ENCODE measurements at places on chromosomes 12 and 14.

DNA sequence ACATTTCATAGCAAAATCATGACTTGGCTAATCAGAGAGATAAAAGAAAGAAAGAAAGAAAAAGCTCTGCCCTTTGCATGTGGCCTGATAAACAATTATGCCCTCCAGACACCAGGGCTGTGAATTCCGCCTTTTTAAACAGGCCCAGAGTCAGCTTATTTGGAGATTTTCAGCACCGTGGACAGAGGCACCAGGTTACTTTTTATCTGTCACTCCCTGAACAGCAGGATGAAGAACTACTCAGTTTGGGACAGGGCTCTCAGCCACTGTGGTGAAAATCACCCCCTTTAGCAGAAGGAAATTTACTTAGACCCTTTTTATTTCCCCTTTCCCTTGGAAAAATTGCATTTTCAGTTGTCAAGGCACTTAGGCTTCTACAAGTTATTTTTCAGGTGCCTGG lies 359.9 kb downstream of the NRXN3 start:
- peak; percentile 31 for DNase-seq

GRCh38 chr12:57845478-57846284 lies 848 bp downstream of the CTDSP2 start:
- DNase-seq = peak; percentile 56

DNA sequence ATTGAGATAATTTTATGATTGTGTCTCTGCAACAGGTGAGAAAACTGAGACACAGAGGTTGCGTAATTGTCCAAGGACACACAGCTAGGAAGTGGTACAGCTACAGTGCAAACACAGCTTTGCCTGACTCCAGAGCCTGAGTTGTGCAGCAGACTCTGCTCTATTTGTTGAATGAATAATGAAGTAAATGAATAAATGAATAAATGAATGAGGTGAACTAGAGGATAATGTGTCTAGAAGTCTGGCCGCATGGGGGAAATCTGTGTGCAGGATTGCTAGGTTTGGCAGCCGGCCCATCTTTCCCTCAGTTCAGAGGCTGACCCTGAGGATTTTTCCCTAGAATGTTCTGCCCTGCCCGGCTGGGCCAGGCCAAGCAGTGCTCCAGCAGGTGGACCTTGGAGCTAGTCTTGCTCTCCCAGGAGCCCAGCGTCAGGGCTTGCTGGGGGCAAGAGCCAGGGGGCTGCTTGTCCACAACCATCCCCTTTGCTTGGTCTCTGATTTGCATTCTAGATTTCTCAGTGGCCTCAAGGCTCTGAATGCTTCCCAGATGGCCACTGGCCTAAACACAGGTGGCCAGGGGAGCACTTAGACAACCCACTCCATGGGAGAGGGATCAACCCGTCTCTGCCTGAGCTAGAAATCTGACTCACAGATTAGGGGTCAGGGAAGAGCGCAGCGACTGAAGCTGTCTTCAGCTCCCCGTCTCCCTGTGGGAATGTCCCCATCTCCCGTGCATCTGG lies 225.2 kb downstream of the C12orf75 start:
- DNase-seq = no peak

DNA sequence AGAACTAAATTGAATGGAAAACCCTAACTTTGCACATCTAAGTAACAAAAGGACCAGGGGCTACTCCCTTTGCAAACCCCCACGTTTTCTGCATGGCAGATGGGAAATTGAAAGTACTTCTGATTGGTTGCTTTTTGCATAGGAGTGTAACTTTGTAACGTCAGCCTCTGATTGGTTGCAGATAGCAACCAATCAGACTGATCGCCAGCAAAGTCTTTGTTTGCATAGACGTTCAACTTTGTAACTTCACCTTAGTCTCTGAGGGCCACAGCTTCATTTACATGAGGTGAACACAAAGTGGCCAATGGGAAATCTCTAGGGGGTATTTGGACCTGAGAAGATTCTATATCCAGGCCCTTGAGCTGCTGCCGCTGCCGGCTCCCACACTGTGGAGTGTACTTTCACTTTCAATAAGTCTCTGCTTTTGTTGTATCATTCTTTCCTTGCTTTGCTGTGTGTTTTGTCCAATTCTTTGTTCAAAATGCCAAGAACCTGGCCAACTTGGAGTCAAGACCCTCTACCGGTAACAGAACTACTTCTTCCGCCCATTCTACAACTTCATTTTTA lies 102.5 kb upstream of the PRICKLE1 start:
- DNase-seq = no peak

GRCh38 chr14:58736606-58737005 lies 98.8 kb downstream of the DACT1 start:
- DNase-seq = no peak

GRCh38 chr12:75959060-75959459 lies 72.5 kb downstream of the PHLDA1 start:
- no peak for DNase-seq

GRCh38 chr12:98744680-98745079 lies 99.6 kb downstream of the APAF1 start:
- DNase-seq = no peak

- DNase-seq = peak; percentile 61
These were observed 201.2 kb downstream of the TTC8 start for GRCh38 chr14:89025561-89026236.

DNA sequence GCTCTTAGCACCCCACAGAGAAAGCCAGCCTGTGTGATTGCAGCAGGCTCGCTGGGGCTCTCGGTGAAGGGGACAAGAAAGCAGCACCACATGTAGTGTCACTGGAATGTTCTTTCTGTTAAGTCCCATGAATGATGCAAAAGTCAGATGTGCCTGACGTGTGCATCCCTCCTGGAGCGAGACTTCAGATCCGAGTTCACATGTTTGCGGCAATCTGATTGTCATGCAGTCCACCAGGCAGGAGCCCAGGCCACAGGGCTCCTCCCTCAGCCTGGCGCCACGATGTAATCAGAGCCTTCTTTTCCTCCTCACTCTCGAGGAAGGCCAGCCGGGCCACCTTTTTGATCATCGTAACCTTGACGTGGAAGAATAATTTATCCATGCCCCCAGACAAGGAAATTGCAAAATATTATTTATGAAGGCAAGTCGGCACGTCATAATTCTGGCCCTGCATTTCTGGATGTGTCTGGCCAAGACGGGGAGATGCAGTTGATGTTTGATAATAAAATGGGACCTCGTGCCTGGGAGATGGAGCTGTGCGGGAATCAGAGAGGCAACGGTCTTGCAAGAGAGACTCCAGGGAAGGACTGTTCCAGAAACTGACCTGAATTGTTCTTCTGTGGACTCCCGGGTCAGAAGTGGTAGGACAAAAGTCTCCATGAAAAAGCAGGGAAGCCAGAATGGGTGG lies 214.6 kb downstream of the PHETA1 start:
- DNase-seq = no peak

DNA sequence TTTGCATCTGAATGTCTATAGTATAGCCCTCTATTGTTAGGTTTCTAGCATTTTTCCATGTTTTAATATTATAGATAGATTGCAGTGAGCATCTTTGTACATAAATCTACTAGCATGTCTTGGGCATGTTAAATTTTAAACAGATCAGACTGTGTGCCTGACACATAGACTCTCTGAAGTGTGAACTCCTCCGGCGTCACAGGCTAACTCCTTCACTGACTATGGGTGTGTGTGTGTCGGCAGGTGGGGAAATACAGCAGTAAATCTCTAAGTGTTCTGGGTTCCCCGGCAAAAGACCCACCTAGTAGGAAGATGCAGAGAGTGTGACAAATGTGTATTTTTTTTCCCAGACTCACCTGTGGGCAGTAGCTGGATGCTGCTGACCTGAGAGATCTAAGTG lies 2.3 kb downstream of the VWF start:
- no peak for DNase-seq

DNA sequence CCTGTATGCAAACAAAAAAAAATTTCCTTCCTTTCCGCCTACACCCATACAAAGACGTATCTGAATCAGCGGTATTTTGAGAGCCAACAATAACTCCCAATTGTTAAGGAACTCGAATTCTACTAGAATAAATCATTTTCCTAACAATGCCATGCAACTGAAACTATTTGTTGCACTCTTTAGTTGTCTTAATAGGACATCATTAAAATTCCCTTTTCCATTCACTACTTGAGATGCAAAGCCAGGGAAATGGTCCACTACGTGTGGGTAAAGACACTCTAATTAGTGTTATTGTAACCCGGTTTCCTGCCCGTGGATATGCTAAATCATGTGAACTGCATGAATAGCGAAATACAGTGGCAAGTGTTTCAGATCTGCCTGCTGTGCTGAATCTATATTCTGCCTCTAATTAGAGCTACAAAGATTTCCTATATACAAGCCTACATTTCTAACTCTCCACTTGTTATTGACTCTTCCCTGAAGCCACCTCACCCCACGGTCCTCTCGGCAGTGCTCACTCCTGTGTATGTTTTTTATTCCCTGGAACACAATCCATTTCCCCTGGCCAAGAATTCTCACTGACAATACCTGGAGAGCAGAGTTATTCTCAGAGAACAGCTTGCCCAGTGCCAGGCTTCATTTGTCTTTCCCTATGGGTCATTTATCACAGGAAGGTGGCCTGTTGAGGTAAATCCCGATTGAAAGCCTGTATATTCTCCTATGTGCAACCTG lies 168.3 kb downstream of the PAWR start:
- DNase-seq = no peak

GRCh38 chr12:67589078-67589477 lies 59.5 kb upstream of the DYRK2 start:
- DNase-seq = no peak

- no peak for DNase-seq
These were observed 53.8 kb downstream of the PLEKHG3 start for GRCh38 chr14:64758025-64758521.

DNA sequence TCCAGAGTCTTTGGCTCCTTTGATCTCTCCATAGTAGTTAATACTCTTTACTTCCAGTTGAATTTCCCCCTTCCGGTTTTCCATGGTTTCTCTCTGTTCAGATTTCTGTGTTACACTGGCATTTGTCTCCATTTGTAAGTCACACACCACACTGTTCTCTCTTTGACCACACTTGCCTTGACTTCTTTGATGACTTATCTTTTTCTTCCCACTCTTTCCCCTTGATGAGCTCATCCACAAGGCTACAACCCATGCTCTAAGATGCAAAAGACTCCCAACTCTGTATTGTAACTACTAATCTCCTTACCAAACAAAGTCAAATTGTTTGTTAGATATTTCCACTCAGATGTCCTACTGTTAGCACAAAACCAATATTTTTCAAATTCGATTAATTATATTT lies 242.7 kb upstream of the E2F7 start:
- no peak for DNase-seq

GRCh38 chr12:105025890-105026289 lies 39.8 kb downstream of the NOPCHAP1 start:
- DNase-seq = peak; percentile 93

DNA sequence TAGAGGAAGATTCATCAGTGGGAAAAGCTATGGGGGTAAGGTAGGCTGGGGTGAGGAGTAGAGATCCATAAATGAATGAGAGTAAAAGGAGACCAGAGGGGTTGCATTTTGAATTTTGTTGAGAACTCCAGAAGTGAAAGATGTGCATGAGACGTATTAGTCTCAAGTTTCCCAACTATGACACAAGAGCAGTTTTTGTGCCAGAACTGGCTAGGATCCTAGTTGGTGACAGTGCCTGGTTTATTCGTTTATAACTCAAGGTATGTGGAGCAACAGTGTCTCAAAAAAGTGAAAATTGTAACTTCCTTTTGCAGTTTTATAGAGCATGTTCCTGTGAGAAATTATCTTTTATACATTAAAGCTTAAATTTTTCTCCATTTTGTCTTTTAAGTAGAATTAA lies 377.0 kb downstream of the NPAS3 start:
- peak; percentile 3 for DNase-seq
